ENCODE measurements at places on chromosomes 5 and 9.

- no peak for DNase-seq
Observed at GRCh38 chr9:88060746-88061145, 77.5 kb downstream of the SPATA31C2 start.

- peak; percentile 83 for DNase-seq
Observed at GRCh38 chr5:14739538-14739937, 75.0 kb downstream of the OTULIN start.

- DNase-seq: no peak
Observed at GRCh38 chr5:68316469-68316868, 100.9 kb downstream of the PIK3R1 start.

- peak; percentile 87 for DNase-seq
Observed at GRCh38 chr9:112097712-112098688, 77.1 kb downstream of the SUSD1 start.

- DNase-seq: peak; percentile 64
Observed at GRCh38 chr9:33223696-33224095, 16.3 kb upstream of the SPINK4 start.

GRCh38 chr5:90874066-90874465 is 315.5 kb downstream of the ADGRV1 start:
- DNase-seq: no peak

GRCh38 chr5:122442938-122443337 is 130.9 kb downstream of the SNCAIP start:
- DNase-seq: no peak

DNA sequence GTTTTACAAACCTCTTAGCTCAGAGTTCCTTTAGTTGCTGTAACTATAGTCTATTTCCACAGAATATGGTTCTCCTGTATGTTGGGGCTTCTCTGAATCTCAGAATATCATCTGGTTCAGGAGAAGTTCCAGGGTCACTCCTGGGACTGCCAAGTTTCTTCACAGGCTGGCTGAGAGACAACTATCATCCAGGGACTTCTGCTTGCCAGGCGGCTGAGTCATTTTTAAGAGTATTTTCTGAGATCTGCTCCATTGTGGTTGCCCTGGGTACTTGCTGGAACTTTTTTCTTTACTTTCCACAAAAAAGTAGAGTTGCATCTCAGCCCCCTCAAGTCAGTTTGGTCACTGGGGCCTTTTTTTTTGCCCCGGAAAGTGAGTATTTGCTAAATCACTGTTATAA is 566.5 kb downstream of the LRRC70 start:
- peak; percentile 39 for DNase-seq

DNA sequence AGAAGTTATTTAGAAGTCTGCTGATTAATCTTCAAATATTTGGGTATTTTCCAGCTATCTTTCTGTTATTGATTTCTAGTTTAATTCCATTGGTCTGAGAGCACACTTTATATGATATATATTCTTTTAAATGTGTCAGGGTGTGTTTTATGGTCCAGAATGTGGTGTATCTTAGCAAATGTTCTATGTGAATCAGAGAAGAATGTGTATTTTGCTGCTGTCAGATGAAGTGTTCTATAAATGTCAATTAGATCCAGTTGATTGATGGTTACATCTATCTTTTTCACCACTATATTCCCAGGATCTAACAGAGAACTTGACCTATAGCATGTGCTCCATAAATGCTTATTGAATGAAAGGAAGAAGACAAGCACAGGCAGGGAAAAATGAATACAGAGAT is 17.5 kb upstream of the ERAP1 start:
- DNase-seq: no peak

- no peak for DNase-seq
Observed at GRCh38 chr5:132427281-132428146, 58.0 kb downstream of the SLC22A5 start.

GRCh38 chr9:16029046-16029615 is 476.3 kb downstream of the CCDC171 start:
- DNase-seq: no peak

- peak; percentile 78 for DNase-seq
Observed at GRCh38 chr5:145811834-145812625, 23.1 kb downstream of the PRELID2 start.

- no peak for DNase-seq
Observed at GRCh38 chr5:67166460-67167285, 29.9 kb downstream of the CD180 start.

Measured in cardiac fibroblast (primary cell).